ENCODE measurements at places on chromosomes 2 and 18.
A peak's percentile ranks its signal among the peaks of the same experiment; 100 is the strongest.

- no peak for DNase-seq
Measured at GRCh38 chr2:1632510-1632909, 111.8 kb downstream of the PXDN start.

GRCh38 chr2:104539649-104540048, 314.3 kb upstream of the POU3F3 start:
- DNase-seq = no peak

- no peak for DNase-seq
Measured at GRCh38 chr2:38709567-38710194, 41.5 kb downstream of the SRSF7 start.

DNA sequence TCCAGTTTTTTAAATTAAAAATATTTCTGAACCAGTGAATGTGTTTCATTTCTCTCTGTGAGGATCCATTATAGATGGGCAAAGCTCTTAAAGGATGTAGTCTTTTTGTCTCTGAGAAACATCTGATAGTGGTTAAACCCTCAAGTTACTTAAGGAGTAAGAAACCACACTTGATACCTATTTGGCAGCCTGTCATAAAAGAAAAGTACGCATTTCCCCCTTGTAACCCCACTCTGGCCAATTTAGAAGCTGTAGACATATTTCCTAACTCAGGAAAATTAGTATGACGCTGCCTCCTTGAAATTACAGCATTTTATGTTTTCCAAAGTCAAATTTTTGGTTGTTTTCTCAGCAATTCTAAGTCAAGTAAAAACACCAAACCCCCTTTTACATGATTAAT, 2.0 kb downstream of the STAT4 start:
- DNase-seq = no peak

GRCh38 chr2:178718283-178718682, 88.9 kb downstream of the TTN start:
- DNase-seq = no peak

DNA sequence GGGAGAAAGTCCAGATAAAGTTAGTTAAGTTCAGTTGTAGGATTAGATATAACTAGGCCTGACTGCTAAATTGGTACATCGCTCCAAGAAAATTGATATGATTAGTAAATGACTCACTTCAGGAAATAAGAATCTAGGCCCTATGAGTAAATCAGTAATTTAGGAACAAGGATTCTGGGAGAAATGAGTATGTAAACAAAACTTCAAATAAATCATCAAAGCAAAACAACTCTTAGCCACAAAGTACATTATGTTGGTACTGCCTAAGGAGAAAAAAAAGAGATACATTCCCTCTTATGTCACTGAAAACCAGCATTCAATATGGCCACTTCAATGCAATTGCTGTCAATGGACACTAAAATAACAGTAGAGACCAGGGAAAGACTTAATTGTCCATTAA, 529.1 kb downstream of the ZNF804A start:
- no peak for DNase-seq

GRCh38 chr2:198916548-198917080, 541.1 kb downstream of the SATB2 start:
- no peak for DNase-seq

DNA sequence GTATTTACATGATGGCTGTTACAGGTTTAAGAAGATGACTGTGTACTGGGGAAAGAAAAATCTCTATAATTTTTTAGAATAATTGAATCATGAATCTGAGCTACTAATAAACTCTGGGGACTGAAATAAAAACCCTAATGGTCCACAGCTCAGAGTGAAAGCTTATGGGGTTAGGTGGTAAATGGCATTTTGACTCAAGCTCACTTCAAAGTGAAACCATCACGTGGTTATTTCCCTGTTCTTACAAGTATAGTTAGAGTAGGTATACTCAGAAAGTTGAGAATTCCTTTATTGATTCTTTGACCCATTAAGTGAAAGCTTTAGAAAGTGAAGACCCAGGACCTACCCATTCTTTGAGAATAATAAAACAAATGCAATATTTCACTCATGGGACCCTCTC, 626.2 kb upstream of the SETBP1 start:
- no peak for DNase-seq

DNA sequence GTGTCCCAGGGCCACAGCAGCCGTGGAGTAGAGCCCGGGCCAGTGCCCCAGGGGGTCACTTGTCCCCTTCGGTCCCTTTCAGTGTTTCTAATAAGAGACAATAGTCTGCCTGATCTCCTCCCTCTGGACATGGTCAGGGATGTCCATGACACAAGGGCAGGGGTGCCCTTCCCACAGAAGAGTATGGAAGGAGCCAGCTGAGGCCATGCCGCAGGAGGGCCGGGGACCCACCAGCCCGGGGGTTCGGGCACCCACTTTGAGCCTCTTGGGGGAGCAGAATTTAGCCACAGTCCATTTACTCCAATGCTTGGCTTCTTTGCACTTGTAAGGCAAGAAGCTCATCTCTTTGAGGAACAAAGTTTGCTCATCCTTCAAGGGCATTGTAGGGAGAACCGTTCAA, 88.7 kb upstream of the ATG16L1 start:
- DNase-seq = no peak

DNA sequence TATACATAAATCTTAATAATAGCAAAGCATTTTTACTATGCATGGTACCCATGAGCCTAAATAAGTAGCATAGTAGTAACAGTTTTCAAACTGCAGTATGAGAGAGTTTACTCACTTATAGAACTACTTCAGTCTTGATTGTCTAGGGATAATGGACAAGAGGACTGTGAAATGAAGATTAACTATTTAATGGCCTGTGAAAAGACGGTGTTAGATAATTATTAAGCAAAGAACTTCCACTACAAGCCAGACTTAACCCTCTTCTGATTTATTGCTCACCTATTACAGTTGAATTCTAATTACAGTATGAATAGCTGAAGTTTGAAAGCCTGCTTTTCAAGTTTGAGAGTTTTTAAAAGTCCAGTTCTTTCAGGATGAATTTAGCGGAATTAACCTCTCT, 18.9 kb downstream of the PIK3C3 start:
- DNase-seq = no peak

GRCh38 chr18:13454363-13455150, 236.0 kb downstream of the LDLRAD4 start:
- DNase-seq = no peak

DNA sequence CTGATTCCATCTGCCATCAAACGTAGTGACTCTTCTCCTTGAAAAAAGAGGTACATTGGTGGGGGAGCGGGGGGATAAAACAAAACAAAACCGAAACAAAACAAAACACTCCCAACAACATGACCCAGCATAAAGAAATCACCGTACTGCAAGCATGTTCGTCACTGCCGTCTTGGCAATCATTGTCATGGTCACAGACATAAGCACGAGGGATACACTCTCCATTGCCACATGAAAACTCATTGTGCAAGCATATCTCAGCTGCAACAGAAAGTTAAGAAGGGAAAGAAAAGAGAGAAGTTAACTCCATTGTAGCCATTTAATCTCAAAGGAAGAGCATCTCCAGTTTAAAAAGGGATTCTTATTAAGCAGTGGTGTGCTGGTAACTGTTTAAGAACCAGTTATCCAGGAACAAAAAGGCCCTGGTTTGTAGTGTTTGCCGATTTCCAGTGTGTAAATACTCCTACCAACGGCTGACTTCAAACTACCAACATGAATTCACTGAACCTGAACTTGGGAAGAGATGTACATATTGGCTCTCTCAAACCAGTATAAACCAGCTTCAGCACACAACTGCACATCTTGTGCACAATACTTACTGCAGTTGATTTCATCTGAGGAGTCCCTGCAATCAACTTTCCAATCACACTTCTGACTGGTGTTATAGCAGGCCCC, 68.2 kb downstream of the LRP2 start:
- no peak for DNase-seq

DNA sequence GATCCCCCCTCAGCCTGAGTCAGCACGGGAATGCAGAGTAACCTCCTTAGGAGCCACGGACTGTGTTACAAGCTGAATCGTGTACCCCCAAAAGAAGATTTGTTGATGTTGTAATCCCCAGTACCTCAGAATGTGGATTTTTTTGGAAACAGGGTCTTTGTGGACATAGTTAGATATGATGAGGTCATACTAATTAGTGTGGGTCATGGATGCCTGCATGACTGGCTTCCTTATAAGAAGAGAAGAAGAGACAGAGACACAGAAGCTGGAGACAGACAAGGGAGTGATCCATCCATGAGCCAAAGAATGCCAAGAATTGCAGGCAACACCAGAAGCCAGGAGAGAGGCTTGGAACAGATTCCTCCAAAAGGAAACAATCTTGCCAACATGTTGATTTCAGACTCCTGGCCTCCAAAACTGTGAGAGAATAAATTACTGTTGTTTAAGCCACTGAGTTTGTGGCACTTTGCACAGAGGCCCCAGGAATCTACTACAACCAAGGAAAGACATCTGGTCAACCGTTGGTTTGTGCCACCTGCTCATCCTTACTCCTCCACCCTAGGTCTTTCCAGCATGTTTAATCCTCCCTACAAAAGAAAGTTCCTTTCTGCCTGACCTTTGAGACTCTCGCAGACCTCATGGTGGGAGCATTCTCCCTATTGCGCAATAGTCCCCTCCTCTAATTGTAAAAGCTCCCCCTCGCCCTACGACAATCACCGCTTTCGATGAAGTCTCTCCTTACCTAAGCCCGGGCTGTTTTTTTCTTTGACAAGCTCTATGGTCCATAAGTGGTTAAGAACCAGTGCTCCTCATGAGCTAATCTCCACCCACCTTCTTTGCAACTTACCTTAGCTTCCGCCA, 91.6 kb downstream of the DNER start:
- DNase-seq = no peak

DNA sequence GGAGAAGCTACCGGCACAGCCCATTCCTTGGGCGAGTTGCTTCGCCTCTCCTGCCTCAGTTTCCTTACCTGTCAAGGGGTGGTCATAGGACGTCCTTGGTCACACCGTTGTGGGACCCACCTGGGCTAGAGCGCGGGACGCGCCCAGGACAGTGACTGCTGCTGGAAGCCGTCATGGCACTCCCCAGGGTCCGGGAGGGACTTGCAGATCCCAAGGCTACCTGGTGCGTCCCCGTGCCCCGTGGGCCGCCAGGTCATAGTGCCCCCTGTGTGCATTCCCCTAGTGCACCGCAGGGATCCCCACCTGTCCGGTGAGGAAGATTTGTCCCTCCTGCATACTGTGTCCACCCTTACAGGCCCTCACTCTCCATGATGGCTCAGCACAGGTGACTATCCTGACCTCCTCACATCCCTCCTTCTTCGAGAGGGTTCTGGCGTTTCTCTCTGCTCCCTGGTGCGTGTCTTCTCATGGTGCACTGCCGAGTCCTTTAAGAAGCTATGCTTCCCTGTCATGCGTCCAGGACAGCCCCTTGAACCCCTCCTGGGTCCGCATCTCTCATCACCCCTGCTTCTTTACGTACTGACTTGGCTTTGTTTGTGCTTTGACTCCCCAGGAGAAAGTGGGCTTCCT, 886 bp upstream of the STK25 start:
- no peak for DNase-seq

DNA sequence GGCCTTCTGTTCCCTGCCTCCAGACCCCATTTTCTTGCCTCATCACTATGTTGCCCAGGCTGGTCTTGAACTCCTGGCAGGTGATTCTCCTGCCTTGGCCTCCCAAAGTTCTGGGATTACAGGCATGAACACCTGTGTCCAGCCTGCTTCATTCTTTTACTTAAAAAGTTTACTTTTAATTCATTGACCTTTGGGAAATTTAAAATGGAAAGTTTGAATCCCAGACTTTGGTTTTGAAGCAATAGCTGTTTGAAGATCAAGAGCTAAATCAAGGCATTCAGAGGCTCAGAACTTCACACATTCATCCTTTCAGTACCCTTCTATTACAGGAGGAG, 79.3 kb upstream of the SESTD1 start:
- DNase-seq = no peak

DNA sequence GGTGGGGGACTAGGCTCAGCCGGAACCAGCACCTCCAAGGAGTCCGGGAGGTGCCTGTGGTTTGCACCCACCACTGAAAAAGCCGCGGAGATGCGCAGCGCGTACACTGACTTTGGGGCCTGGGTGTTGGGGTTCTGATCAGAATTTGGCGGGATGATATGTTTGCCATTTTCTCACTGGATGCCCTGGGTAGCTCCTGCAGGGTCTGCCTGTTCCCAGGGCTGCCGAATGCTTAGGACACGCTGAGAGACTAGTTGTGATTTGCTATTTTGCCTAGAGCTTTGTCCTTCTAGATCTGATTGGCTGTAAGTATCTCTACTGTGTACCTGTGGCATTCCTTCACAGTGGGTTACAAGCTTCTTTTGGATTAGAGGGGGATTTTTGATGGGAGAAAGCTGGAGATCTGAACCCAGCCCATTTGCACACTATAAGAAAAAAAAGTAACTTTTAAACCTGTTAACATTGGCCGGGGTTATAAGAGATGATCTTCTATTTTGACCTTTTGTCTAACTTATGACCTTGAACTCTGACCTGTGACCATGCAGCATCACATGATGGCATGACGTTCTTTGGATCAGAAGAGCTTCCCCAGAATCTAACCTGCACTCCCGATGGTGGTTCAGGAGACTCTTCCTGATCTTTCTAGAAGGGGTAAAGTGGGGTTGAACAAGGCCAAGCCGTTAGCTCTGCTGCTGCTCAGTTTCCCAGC, 1.6 kb downstream of the KCNE4 start:
- DNase-seq = no peak

GRCh38 chr18:39178166-39178565, 1612.6 kb upstream of the CELF4 start:
- no peak for DNase-seq

GRCh38 chr18:11991021-11991795, 9.9 kb downstream of the IMPA2 start:
- DNase-seq = no peak

- DNase-seq = peak; percentile 41
Measured at GRCh38 chr2:73292906-73293533, 328 bp downstream of the EGR4 start.
